ENCODE measurements at places on chromosomes 11 and 22.

- no peak for DNase-seq
Observed at GRCh38 chr22:23696326-23696851, 5.6 kb downstream of the RGL4 start.

DNA sequence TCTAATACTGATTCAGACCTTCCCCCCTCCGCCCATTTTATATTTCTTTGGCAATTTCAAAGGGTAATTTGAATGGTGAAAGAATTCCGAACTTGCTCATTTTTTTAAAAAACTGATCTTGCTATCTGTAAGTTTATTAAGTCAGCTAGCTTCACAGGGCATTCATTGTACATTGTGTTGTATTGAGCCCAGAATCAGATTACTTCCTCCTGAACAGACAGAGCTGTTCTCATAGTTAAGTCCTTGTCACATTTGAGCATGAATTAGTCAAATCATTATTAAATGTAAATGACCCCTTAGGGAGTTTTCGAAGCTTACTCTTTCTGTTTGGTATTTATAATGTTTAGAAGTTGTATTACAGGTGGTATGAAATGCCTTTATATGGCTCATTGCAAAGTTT lies 34.4 kb downstream of the CYP2R1 start:
- DNase-seq: no peak

GRCh38 chr11:84313830-84314359 lies 1027.7 kb upstream of the CCDC90B start:
- DNase-seq: no peak

DNA sequence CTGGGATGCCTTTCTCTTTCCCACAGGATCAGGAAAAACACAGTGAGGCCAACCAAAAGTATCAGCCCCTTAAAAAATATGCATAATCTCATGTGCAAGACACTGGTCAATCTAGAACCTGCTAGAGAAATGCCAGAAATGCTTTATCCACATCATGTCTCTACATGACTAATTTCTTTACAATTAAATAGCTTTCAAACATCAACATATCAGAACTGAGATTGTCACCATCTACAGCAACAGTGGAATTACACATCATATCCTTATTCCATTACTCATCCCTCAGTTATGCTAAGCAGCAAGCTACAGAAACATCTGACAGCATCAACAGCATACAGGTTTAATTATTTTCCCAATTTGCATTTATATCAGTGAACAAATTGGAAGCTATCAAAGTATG lies 78.8 kb downstream of the DDIAS start:
- no peak for DNase-seq

GRCh38 chr22:44402196-44403111 lies 89.7 kb upstream of the SHISAL1 start:
- no peak for DNase-seq

DNA sequence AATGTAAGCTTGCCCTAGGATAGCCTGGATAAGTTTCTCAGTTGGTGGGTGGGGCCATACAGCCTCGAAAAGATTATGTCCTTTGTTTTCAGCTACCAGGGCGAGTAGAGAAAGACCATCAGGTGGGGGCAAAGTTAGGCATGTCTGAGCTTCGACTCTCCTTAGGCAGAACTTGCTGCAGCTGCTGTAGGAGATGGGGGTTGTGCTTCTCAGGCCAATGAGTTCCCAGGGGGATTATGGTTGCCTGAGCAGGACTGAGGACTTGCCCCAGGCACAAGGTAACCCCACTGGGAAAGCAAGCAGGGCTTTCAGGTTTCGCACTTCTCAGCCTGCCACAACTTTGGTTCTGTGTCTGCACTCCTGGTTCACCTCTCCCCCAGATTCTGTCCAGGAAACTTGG lies 173.4 kb upstream of the SESN3 start:
- no peak for DNase-seq

DNA sequence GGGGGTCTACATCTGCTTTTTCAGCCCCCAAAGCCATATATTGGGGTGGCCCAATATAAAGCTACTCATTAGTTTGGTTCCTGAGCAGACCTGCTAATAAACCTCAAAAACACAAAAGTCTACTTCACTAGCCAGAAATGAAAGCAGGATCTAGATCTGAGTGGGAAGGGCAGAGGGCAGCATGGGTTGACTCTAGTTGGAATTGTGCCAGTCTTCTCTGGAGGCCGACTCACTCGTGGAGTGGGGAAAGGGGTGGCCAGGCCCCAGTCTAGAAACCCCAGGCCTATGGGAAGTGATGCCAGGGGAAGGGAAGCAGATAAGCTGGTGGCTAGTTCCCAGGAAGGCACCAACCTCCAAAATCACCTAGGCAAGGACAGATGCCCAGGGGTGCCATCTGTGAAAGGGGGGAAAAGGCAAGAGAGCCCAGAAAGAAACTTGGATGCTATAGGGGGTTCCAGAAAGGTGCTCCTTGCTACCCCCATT lies 5.3 kb downstream of the PATZ1 start:
- DNase-seq: no peak

- DNase-seq: no peak
Observed at GRCh38 chr11:68832476-68833181, 9.1 kb downstream of the CPT1A start.

All from Calu3 (cell line).